Activated CD4-positive, alpha-beta T cell treated with anti-CD3 and anti-CD28 coated beads for 1 hour (primary cell): ENCODE measurements at places on chromosomes 6 and 20.

DNA sequence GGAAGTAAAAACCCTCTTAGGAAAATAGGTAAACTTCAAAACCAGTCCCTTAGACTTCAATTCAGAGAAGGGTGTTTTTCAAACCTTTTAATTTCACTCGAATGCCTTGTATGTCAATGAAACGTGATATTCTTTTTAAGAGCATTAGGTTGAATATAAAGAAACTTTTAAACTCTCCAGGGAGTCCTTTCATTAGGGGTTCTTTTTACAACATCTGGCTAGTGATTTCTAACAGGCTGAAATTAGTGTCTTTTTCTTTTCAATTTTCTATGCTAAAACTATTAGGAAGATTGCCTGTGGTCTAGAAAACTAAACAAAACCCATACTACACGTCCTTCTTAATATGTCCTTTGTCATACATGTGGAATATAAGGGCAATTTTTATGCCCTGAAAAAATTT lies 569.7 kb upstream of the CITED2 start:
- no peak for DNase-seq

DNA sequence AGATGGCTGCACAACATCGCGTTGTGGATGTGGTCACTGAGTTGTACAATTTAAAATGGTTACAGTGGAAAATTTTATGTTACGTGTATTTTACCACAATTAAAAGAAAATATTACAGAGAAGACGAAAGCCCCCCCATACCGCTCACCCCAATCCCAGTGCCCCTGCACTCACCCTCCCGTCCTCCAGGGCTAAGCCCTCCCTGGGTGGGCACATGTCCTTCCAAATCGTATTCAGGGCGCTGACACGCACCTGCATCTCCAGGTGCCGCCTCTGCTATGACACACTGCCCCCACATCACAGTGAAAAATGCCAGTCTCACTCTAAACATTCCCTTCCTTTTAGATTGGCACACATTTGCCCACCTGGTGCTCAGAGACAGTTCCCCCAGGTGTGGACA lies 49.4 kb downstream of the PSMG4 start:
- no peak for DNase-seq

DNA sequence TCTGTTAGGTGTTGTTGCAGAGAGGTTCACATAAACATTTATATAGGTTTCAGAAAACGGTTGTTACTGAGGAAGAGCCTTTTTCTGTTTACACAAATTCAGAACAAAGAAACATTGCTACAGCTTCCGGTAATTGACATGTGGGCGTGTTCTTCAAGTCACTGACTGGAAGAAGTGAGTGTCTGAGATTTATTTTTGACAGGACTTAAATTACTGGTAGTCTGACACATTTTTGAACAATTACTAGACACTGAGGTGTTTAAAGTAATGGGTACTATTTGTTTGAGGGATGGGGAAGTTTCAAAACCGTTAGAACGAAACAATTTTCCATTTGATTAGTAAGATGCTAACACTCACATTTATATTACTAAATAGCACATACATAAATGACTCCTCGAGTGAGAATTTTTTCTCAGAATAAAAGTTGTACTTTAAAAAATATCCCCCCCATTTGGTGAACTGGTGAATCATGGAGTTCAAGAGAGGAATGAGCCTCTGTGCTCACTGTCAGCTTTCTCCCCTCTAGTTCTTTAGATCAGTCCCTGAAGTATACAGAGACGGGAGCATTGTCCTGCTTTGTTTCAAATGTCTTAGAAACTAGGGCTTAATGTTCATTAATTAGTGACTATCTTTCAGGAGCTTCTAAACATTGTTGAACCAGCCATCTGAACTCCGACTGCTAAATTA lies 98.7 kb downstream of the TSHZ2 start:
- no peak for DNase-seq

DNA sequence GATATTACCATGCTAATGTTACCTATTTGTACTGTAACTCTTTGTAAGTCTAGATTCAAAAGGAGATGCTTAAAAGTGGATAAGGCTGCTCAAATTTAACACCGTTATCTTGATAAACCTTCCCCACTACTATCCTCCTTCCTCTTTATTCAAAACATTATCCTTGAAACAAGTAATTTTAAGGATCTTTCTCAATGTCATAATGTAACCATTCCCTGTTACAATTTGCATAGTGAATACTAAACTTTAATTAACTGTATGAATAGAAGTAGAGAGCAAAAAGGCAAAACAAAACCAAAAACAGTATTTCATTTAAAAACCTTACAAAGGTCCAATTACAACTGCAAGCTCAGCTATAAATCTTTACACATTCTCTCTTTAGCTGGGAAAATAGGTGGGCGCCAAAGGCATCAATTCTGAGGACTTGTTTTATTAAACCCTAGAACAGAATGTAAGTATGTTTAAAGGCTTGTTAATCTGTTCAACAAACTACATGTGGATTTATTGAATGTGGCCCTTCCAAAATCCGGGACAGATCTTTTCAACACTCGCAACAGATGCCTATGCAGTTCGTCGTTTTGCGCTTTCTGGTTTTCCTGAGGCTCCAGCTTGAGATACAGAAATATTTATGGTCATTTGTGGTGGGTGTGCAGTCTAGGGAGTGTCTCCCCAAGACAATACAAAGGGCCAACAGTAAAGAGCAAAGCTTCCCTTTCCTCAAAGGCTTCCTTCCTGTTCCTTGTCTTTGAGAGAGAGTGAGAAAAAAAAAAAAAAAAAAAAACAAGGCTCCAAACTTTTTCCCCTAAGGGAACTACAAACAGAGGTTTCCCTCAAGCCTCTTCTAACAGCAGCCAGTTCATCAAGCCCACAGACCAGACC lies 15.1 kb downstream of the KIF13A start:
- DNase-seq, result no peak

GRCh38 chr6:140566781-140567277 lies 1192.4 kb upstream of the CITED2 start:
- no peak for DNase-seq
